ENCODE measurements at places on chromosomes 5 and 9.

DNA sequence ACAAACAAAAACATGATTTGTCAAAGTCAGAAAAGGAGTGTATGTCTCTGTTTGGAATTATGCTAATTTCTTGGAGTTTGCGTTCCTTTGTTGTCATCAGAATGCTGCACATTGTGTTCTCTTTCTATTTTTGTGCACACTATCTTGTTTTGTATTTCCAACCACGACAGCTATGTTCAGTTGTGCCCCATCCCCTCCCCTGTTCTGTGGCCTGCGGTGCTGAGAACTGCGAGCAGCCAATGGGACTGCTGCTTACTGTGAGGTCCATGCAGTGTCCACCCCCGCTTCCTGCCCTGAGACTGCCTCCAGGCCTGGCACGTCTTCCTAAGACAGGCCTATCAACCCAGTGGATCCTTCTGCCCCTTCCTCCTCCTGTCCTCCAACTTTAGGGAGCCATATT is 76.8 kb downstream of the PALM2AKAP2 start:
- no peak for DNase-seq

DNA sequence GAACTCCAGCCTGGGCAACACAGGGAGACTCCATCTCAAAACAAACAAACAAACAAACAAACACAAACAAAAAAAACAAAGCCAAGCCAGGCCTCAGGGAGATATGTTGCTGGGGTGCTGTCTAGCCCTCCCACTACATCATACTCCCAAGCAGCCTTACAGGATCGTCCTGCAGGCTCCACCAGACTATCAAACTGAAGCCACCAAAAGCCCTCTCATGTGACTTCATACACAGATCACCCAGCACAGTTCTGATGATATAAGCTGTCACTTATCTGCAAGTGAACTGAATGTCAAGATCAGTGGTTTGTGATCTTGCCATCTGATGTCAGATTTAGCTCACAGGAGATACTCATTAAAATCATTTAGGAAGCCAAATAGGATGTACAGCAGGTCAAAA is 43.3 kb downstream of the WDR41 start:
- DNase-seq, result no peak

GRCh38 chr5:180832638-180833068 is 28.4 kb downstream of the ZFP62 start:
- DNase-seq, result no peak

DNA sequence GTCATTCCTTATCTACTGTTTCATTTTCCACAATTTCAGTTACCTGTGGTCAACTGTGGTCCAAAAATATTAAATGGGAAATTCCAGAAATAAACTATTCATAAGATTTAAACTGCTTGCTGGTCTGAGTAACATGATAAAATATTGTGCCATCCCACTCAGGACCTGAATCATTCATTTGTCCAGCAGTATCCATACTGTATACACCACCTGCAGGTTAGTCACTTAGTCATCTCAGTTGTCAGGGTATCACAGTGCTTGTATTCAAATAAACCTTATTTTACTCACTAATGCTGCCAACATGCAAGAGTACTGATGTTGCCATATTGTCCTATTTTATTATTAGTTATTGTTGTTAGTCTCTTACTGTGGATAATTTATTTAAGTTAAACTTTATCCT is 139.7 kb downstream of the FBXO4 start:
- no peak for DNase-seq

- DNase-seq, result no peak
Observed at GRCh38 chr5:33338336-33339110, 102.2 kb upstream of the TARS1 start.

DNA sequence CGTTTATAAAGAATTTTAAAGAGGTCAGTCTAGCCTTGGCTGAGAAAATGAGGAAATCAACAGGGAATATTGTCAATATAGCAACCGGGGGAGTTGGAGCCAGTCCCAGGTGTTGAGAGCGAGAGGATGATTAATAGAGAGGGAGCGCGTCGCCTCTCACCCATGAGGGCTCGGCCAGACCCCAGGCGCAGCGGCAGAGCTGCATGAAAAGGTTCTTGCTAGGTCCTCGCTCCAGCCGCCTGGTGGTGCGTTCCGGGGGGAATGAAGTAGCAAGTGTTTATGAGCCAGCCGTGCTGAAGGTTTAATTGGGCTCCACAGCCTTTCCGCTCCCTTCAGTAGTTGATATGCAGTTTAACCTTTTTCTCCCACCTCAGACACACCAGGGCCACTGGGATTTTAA is 167.3 kb upstream of the IRX1 start:
- DNase-seq, result no peak

GRCh38 chr9:73093016-73093739 is 58.5 kb upstream of the ANXA1 start:
- DNase-seq, result no peak

- no peak for DNase-seq
Observed at GRCh38 chr5:37086466-37087173, 162.6 kb downstream of the CPLANE1 start.

DNA sequence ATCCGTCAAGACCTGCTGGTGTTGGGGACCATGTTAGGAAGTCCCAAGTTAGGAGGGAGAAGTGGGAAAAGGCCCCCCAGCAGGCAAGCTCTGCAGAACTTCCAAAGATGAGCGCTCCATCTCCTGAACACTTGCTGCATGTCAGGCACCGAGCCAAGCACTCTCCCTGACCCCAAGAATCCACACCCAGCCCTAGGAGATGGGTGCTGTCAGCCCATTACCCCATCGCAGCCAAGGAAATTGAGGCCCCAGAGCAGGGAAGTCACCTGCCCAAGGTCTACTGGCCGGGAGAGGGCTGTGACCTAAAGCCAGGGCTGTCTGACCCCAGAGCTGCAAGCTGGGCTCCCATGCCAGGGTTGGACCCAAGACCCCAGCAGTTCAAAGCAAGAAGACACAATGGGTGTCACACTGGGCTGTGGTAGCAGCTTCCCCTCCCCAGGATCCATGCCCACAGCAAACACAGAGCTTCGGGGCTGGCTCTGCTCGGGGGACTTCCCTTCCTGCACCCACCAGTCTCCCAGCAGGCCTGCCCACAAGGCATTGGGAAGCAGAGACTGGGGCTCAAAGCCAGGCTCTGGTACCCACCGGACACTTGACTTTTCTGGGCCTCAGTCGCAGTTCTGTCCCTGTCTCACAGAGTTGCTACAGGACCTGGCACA is 13.5 kb downstream of the EEIG1 start:
- DNase-seq, result no peak

GRCh38 chr5:14408969-14409586 is 172.5 kb upstream of the OTULINL start:
- no peak for DNase-seq

DNA sequence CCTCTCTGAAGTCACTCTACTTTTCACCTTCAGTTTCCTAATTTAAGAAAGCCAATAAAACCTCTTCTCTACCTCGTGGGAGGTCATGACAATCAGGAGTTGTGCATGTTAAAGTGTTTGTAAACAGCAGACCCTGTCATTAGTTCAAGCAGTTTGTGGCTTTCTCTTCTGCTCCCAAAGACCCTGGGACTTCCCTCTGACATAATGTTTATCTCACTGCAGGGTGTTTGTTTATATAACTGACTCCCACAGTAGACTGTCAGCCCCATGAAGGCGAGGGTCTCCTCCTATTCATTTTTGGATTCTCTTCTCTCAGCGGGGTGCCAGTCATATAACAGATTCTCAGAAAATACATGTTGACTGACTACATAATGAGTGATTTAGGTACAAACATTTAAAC is 360.0 kb upstream of the ZNF462 start:
- DNase-seq, result no peak

- DNase-seq, result no peak
Observed at GRCh38 chr9:19156805-19157204, 29.5 kb upstream of the PLIN2 start.

- DNase-seq, result no peak
Observed at GRCh38 chr9:70262948-70263347, 4.2 kb downstream of the SMC5 start.

DNA sequence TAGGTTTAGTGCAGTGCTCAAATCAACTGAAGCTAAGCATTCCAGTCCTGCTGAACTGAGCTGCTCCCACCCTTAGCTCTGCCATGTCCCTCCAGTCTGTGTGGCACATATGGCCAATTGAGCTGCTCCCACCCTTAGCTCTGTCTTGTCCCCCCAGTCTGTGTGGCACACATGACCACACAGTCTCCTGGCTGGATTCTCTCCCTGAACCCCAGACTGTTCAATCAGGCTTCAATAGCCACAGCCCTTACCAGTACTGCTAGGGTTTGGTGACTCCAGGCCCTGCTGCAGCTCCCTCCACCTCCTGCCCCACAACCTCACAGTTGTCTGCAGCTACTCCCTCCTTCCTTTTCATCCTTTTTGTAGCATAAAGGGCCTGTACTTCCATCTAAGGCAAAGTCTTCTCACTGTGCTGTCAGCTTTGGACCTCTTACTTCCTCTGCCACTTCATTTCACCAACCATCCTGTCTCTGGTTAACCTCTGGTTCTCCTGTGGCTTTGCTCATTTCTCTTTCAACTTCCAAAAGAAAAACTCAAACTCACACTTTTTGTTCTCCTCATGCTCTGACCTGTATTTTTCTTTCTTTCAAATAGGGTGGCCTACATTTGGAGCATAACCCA is 50.8 kb downstream of the ADAMTS12 start:
- DNase-seq, result no peak

- DNase-seq, result no peak
Observed at GRCh38 chr5:101897914-101898313, 398.2 kb downstream of the SLCO4C1 start.

GRCh38 chr9:73579823-73580222 is 428.2 kb downstream of the ANXA1 start:
- DNase-seq, result no peak

GRCh38 chr5:37857696-37858095 is 17.9 kb upstream of the GDNF start:
- DNase-seq, result no peak

DNA sequence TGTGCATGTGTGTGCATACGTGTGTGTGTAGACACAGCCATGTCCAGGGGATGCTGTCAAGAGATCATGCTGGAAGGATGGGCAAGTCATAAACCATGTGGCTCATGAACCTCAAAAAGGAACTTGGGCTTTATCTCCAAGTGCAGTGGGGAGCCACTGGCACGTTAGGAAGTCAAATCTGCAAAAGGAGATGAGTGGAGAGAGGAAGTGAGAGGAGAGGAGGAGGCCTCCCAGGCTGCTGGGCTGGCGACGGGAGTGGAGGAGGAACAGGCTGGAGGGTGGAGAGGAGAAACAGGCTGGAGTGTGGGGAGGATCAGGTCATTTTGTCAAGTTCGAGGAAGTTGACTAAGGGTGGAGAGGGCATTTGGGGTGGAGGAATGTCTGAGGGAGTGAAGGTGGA is 29.2 kb upstream of the TIFAB start:
- peak; percentile 31 for DNase-seq

DNA sequence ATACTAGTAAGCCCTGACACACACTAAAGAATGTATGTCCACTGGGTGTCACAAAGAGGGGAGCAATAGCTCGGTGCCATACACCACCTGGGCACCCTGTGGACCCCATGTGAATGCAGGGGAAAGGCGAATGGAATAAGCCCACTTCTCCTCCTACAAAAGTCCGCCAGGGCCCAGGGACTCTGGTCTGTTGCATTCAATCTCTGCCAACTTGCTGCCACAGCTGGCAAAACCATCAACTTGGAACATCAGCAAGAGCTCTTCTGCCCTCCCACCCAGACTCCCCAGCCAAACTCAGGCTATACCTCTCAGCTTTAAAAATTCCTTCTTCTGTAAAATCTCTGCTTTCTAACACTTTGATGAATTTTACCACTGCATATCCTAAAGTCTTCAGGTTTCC is 54.5 kb downstream of the PFDN1 start:
- DNase-seq, result no peak

GRCh38 chr9:94160594-94161501 is 76.6 kb downstream of the PTPDC1 start:
- DNase-seq, result peak; percentile 12

- DNase-seq, result no peak
Observed at GRCh38 chr5:137461391-137462264, 37.5 kb downstream of the SPOCK1 start.

GRCh38 chr9:109981091-109981490 is 201.1 kb downstream of the PALM2AKAP2 start:
- DNase-seq, result no peak

- no peak for DNase-seq
Observed at GRCh38 chr5:124080256-124080655, 568.3 kb downstream of the CSNK1G3 start.

- DNase-seq, result no peak
Observed at GRCh38 chr9:16484744-16485143, 385.7 kb downstream of the BNC2 start.

GRCh38 chr5:122304471-122305215 is 7.4 kb upstream of the SNCAIP start:
- DNase-seq, result no peak

GRCh38 chr5:154836225-154836624 is 14.2 kb downstream of the FAXDC2 start:
- no peak for DNase-seq

DNA sequence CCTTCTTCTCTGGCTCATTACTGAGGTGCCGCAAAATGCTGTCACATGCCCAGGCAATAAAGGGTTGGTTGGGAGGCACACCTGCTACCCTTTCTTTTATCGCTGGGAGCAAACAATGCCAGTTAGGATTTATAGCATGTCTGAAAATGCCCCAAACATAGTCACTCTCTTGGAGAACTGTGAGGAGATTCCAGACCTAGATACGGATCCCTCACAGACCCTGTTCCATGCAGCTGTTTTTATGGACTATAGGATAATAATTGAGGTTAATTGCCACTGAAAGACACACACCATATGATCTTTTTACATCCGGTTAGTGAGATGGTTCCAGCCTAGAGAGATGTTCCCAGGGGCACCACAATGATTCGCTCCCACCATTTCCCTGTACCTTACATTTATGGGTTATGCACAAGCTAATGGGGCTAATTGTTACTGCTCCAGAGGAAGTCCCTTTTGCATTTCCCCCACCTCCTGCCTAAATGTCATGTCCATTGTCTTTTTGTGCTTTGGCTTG is 318.1 kb downstream of the PIK3R1 start:
- no peak for DNase-seq

- no peak for DNase-seq
Observed at GRCh38 chr5:31537851-31538250, 5.8 kb downstream of the C5orf22 start.

DNA sequence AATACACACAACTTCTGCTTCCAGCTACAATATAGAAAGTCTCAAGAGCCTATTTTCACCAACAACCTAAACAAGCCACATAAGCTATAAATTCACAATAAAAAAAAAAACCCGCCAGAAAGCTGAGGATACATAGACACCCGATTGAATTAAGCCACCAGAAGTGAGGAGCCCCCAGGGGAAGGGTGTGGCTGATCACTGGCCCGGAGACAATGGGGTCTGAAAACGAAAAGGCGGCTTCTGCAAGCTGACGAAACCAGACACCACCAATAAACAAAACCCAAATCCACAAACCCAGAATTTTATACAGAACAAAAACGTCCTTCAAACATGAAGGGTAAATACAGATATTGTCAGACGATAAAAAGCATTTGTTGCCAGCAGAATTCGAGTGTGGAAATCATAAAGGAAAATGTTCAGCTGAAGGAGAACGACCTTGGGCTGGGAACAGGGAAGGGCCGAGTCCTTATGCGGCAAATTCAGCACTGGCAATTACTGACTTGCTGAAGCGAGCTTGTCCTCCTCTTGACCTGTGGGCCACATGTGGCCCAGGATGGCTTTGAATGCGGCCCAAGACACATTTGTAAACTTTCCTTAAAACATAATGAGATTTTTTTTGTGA is 39.6 kb upstream of the CEP72 start:
- no peak for DNase-seq

Data from AML-193 (cell line).